ENCODE measurements at places on chromosomes 6 and 20.

DNA sequence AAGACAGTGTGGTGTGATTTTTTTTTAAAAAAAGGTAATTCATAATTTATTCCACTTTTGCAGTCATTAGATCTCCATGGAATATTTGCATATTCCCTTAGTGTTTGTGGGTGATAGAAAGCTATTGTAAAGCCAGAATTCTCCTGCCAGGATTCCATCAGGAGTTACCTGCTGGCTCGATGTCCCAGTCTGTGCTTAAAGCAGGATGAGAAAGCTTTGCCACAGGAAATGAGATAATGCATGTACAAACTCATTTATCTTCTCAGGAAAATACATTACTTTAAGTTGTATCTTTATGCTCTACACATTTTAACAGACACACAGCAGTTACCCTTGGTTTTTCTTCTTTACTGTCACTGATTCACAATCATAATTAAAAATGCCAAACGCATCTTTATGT, 553.0 kb downstream of the CD109 start:
- DNase-seq, result no peak

DNA sequence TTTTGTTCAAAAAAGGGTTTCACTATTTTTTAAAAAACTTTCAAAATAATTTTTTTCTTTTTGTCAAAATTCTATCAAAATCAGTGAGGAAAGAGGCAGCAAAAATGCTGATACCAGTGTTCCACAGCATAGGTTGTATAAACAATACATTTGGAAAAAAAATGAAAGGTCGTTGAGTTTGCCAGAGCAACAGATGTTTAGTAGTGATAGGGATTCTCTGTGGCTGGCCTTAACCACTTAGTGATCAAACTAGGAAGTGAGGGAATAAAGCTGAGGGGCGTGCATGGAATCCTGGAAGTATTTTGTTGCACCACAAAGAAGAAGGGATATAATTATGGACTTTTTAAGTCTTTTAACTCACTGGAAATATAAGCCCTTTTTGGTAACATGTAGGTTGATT, 555.3 kb upstream of the CHD6 start:
- no peak for DNase-seq

DNA sequence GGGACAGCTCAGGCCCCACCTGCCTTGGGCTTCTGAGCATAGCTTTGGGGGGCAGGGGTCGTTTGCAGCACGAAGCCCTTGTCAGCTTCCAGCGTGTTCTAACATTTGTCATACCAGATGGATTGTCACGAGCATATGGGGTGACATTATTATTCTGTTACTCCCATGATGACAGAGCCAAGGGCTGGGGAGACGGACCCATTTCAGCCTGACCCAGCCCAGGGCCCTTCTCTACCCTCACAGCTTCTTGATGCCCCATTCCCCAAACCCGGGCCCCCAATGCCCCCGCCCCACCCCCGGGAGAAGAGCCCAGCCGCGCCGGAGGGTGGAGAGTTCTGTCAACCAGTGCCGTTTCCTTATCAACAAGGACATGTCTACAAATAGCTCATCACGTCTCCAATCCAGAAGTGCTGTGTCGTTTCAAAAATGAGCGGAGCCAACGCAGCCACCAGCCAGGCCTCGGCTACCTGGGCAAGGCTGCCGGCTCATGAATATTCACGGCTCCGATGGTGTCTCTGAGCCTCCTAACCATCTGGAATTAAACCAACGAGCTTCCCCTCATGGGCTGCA, 9.6 kb upstream of the CHRNA4 start:
- no peak for DNase-seq

GRCh38 chr6:135319819-135320218, 138.7 kb downstream of the MYB start:
- no peak for DNase-seq

DNA sequence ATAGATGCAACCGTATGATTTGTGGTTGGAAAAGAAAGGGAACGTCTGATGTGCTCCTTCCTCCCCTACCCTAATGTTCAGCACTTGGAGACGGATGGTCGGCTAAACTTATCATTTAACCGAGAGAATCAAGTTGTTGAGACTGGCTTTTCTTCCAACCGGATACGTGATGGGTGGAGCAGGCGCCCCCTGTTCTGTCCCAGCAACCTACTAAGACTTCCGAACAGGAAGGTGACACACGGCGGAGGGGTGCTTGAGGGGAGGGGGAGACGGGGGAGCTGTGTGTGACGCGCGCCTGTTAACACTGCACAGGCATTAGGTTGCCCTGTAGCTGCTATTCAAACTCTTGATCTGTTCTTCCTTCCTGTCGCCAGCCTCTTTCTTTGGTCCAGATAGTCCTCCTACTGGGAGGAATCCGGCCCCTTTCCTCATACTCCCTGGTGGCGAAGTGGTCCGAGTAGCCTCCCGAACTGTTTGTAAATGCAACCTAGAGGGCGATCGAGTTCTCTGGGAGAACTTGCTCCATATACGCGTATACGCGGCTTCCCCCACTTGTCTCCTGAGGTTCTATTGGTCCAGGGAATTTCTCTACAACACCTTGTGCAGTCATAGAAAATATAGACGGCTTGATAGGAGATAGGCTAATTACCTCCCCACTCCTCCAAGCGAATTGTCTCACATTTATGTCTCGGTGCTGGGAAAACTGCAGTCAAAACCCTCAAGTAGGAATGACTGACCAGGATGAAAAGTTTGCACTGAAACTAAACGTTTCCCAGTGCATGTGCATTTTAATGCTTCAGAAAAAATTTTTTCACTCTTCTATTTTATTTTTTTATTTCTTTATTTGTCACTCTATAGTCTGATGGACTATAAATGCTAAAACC, 126.0 kb upstream of the SLC2A12 start:
- DNase-seq, result peak; percentile 94

DNA sequence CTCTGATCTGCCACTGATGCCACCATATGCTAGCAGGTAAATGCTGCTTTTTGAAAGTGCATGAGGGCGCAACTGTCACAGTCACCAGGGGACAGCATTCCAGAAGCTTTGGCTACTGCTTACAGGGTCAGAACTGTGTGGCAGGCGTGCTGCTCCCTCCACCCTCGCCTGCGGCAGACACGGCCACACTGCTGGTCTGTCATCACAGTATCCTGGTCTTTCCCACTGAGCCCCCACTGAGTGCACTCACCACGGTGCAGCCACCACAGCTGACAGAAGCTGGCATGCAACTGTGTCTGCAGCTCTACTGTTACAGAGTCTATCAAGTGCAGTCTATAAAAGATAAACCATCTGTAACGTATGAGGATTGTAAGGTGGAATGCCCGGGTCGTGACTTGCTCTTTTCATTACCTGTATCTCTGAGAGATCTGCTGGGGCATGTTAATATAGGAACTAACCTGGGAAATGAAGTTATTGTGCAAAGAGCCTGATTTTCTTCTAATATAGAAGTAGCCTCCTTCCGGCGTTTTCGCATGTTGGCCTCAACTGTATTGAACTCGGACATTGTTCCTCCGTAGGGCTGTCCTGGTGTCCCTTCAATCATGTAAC, 24.5 kb downstream of the GCLC start:
- no peak for DNase-seq

Measured in kidney (tissue), 22 donors.